Tibial nerve (tissue), 4 donors: ENCODE measurements at places on chromosomes 7 and 10. TPM values are rescaled to one million over a fixed set of nuclear protein-coding genes. Genes with fewer than 3 reads are reported as not detected.

The JMJD1C gene
- total RNA-seq = 123 TPM

The SPDYE1 gene
- total RNA-seq = not detected

The SFRP5 gene
- total RNA-seq = 183 TPM

The KCND2 gene
- not detected for total RNA-seq

The LIPJ gene
- 0.87 TPM for total RNA-seq

The OR6B1 gene
- total RNA-seq = not detected

The FGL2 gene
- total RNA-seq = 30.0 TPM

- no peak overlapping the region for H3K4me3 ChIP-seq
- H3K36me3 ChIP-seq = no peaks in the 10 kb centered on the region
- H3K4me1 ChIP-seq = no peaks in the 10 kb centered on the region
- no peak overlapping the region for H3K27ac ChIP-seq
Measured at GRCh38 chr7:114973147-114973546, 51.3 kb downstream of the MDFIC start.

DNA sequence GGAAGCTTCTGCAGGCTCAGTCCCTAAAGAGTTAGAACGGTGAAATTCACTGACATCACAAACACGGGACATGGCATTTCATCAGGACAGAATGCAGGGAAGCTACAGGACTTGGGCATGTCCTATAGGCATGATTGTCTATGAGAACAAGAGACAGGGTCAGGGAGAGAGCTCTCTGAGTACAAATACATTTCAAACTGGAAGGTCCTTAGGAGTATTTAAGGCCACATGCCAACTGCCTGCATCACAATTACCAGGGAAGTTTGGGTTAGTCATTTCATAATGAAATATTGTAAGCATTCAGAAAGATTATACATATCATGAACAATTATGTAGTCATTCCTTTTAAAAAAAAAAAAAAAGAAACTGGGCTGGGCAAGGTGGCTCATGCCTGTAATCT is 71.3 kb downstream of the CREB3L2 start:
- peaks cover 84% of the 10 kb centered on the region for H3K4me1 ChIP-seq
- no peak for DNase-seq
- H3K4me3 ChIP-seq = no peak overlapping the region
- no peaks in the 10 kb centered on the region for H3K36me3 ChIP-seq

DNA sequence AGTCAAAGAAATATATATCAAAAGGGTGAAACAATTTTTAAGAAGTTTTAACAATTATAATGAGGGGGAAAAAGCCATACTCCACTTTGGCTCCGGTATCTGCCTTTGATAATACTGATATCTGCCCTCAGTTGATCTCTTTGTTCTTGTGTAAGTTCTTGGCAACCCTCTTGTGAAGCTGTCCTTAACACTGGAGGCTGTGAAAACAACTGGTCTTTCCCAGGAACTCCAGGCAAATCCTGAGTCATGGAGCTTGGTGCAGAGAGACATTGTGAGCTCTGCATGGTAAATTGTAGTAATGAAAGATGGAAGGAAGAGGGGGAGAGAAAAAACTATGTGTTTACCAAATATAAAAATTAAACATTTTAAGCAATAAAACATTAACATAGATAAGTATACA is 11.9 kb upstream of the ERVW-1 start:
- no peak for DNase-seq
- no peak overlapping the region for H3K27ac ChIP-seq
- no peaks in the 10 kb centered on the region for H3K4me1 ChIP-seq
- peaks cover 5% of the 10 kb centered on the region for H3K36me3 ChIP-seq
- no peak overlapping the region for H3K4me3 ChIP-seq

- no peak overlapping the region for H3K27ac ChIP-seq
- H3K27me3 ChIP-seq = no peaks in the 10 kb centered on the region
- DNase-seq = no peak
- no peaks in the 10 kb centered on the region for H3K4me1 ChIP-seq
- no peaks in the 10 kb centered on the region for H3K36me3 ChIP-seq
Measured at GRCh38 chr7:101594790-101595189, 34.3 kb downstream of the MYL10 start.

GRCh38 chr7:44852590-44852989 is 4.7 kb upstream of the H2AZ2 start:
- H3K4me3 ChIP-seq = no peak overlapping the region
- no peaks in the 10 kb centered on the region for H3K36me3 ChIP-seq
- no peaks in the 10 kb centered on the region for H3K4me1 ChIP-seq
- H3K27ac ChIP-seq = no peak overlapping the region
- no peak for DNase-seq

DNA sequence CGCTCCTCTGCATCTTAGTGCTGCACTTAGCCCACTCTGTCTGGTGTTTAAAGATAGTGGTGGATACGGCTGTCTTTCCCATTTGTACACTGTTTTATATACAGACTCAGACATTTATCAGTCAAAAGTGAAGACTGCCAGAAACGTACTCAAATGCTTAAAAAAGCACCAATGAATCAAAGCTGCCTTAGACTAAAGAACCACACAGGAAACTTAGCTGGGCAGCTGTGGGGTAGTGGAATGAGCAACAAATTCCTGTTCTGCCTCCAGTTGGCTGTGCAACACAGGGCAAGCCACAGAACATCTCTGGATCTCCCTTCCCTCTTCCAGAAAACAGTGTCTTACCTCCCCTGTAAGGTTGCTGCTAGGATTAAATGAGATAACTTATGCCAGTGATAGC is 76.0 kb downstream of the ATXN7L1 start:
- DNase-seq = no peak
- no peaks in the 10 kb centered on the region for H3K4me1 ChIP-seq
- H3K36me3 ChIP-seq = no peaks in the 10 kb centered on the region
- H3K4me3 ChIP-seq = no peak overlapping the region
- H3K27me3 ChIP-seq = no peaks in the 10 kb centered on the region

DNA sequence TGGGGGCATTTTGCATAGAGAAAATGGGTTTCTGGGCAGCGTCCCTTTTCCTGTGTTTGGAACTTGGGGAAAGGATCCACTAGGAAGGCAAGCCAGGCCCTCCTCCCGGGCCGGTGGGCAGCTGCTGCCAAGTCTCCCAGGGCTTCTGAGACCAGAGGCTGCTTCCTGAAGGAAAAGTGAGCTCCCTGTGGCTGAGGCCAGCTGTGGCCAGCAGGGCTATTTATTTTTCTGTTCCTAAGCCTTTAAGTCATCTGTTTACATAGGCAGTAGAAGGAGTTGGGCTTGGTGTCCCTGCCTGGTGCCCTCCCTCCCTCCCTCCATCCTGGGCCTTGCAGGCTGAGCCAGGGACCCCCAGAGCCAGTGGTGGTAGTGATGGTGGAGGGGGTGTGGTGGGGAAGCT is 70.5 kb upstream of the COL13A1 start:
- H3K36me3 ChIP-seq = no peaks in the 10 kb centered on the region
- H3K27me3 ChIP-seq = no peaks in the 10 kb centered on the region
- H3K4me3 ChIP-seq = no peak overlapping the region
- no peak for DNase-seq
- H3K27ac ChIP-seq = no peak overlapping the region

GRCh38 chr10:114328874-114329273 is 75.4 kb downstream of the AFAP1L2 start:
- H3K27me3 ChIP-seq = no peaks in the 10 kb centered on the region
- H3K36me3 ChIP-seq = peaks cover 68% of the 10 kb centered on the region
- no peak overlapping the region for H3K4me3 ChIP-seq
- DNase-seq = no peak
- peak overlapping the region; percentile 65 for H3K27ac ChIP-seq
- H3K4me1 ChIP-seq = no peaks in the 10 kb centered on the region

DNA sequence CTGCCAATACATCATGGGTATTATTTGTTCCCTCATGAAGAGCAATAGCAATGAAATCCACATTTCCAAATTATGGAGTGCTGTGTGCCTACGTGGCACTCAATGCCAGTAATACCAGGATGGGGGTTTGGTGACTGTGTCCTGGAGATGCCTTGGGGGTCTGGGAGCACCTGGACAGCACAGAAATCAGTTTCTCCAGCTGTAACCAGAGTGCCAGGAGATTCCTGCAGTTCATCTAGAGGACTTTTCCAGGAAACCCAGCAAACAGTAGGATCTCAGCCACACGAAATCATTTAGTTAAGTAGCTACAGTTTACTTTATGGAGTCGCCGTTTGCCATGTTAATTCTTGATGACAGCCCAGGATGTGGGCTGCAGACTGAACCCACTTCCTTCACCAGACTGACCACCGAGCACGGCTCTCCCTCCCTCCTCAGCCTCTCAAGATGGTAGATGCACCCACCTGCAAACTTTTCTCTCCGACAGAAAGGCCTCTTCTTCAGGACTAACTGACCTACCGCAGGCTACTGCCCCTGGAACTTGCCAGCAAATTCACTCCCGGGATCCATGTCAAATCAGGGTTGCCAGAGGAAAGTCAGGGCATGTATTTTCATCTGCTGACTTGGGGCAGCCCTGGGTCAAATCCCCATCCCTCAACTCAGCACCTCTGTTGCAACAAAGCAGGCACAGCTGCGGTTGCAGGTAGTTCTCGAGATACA is 30.3 kb downstream of the MKI67 start:
- H3K4me3 ChIP-seq = no peak overlapping the region
- no peaks in the 10 kb centered on the region for H3K27me3 ChIP-seq
- DNase-seq = no peak
- no peaks in the 10 kb centered on the region for H3K36me3 ChIP-seq
- no peaks in the 10 kb centered on the region for H3K4me1 ChIP-seq

DNA sequence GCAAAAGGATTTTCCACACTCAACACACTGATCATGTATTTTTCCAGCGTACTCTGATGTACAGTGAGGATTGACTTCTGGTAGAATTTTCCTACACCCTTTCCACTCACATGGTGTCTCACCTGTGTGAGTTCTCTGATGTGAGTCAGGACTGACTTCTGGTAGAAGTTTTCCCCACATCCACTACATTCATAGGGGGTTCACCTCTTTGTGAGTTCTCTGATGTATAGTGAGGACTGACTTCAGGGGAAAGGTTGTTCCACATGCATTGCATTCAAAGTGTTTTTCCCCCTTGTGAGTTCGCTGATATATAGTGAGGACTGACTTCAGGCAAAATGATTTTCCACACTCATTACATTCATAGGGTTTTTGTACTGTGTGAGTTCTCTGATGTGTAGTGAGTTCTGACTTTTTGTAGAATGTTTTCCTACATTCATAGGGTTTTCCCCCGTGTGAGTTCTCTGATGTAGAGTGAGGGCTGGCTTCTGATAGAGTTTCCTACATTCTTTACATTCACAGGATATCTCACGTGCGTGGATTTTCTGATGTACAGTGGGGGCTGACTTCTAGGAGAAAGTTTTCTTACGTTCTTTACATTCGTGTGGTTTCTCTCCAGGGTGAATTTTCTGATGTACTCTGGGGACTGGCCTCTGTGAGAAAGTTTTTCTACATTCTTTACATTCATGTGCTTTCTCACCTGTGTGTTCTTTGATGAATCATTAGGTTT is 146.5 kb downstream of the GLRX3 start:
- H3K4me1 ChIP-seq = no peaks in the 10 kb centered on the region
- H3K27ac ChIP-seq = no peak overlapping the region
- H3K27me3 ChIP-seq = no peaks in the 10 kb centered on the region
- no peak for DNase-seq
- no peaks in the 10 kb centered on the region for H3K36me3 ChIP-seq
- H3K4me3 ChIP-seq = no peak overlapping the region

GRCh38 chr7:115805458-115805857 is 225.1 kb downstream of the TFEC start:
- H3K4me3 ChIP-seq = no peak overlapping the region
- no peak overlapping the region for H3K27ac ChIP-seq
- no peaks in the 10 kb centered on the region for H3K4me1 ChIP-seq
- no peaks in the 10 kb centered on the region for H3K27me3 ChIP-seq
- no peaks in the 10 kb centered on the region for H3K36me3 ChIP-seq
- DNase-seq = no peak

DNA sequence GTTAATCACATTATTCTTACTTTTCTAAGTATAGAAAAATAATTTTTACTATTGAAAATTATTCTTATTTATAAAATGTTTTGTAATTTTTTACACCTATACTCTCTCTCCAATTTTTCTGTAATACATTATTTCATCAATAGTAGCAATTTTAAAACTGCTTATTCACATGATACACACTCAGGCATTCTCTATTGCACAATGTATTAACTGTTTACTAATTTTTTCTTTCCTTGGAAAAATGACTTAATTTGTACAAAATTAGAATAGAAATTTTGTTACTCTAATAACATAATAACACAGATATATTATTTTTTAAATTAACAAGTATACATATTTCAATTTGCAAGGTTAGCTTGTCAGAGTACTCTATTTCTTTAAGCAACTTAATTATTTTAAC is 92.9 kb upstream of the PRKG1 start:
- no peaks in the 10 kb centered on the region for H3K36me3 ChIP-seq
- no peaks in the 10 kb centered on the region for H3K4me1 ChIP-seq
- no peaks in the 10 kb centered on the region for H3K27me3 ChIP-seq
- H3K4me3 ChIP-seq = no peak overlapping the region
- H3K27ac ChIP-seq = no peak overlapping the region

DNA sequence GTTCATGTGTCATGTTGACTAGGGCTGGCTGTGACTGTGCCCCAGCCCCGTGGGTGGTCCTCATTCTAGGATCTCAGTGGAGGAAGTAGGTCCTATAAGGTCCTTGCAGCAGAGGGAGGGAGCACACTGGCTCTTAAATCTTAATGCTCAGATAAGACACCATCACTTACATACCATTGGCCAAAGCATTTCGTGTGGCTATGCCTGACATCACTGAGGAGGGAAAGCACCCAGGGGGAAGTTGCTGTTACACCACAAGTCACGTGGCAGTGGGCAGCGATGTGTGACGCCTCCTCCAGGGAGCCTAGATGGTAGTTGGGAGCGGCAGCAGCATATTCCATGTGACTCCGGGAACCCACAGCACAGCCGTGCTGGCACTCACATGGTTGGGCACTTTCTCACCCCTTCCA is 224.7 kb upstream of the SH2B2 start:
- no peaks in the 10 kb centered on the region for H3K4me1 ChIP-seq
- no peak overlapping the region for H3K27ac ChIP-seq
- H3K36me3 ChIP-seq = no peaks in the 10 kb centered on the region
- H3K27me3 ChIP-seq = no peaks in the 10 kb centered on the region
- DNase-seq = no peak

GRCh38 chr7:92798517-92799249 is 37.7 kb downstream of the CDK6 start:
- no peak overlapping the region for H3K4me3 ChIP-seq
- H3K27ac ChIP-seq = no peak overlapping the region
- no peaks in the 10 kb centered on the region for H3K36me3 ChIP-seq

DNA sequence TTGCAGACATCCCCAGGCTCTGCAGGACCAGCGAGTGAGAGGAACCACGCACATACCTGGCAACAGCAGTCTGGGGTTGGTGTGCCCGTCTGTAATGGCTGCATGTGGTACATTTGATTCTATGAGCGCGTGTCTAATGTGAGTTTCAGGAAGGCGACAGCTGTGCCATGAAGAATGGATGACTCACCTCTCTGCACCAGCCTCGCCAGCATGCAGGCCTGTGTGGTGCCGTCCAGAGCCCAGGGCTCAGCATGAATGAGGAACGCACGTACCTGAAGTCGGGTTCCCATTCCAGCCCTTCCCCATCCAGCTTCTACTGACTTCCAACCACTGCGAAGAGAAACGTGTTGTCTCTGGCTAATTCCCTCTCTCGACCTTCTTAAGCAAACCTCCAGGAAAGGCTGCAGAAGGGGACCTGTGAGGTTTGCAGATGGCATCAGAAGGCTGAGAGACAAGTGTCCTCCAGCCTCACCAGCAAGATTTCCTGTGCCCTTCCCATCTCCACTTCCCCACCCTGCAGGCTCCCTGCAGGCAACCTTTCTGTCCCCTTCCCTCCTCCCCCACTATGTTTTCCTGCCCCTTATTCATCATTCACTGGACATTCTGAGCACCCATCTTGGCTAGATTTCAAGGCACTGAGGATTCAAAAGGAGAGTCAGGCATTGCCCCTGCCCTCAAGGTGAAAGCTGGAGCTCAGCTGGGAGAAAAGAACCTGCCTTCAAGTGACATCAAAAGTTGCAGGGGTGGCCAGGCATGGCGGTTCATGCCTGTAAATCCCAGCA is 54.3 kb downstream of the ASB13 start:
- no peak overlapping the region for H3K4me3 ChIP-seq
- DNase-seq = no peak
- no peak overlapping the region for H3K27ac ChIP-seq
- no peaks in the 10 kb centered on the region for H3K36me3 ChIP-seq
